ENCODE measurements at places on chromosomes 3 and 15. TPM values are rescaled to one million over a fixed set of nuclear protein-coding genes. Genes with fewer than 3 reads are reported as not detected.

DNA sequence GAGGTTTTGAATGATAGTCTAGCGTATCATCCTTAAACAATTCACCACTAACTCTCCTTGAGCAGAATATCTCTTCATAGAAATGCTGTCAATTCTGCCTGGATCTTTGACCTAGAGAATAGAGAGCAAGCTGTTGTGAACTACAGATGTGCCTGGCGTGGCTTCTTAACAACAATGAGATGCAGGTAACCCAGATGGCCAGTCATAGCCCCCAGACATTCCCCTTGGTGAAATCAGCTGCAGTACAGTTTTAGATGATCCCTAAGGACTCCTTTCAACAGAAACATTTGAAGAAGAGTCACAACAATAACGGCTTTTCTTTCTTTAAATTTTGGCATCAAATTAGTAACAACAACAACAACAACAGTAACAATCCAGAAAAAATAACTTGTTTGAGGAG, 1041.3 kb downstream of the ROBO1 start:
- peak; percentile 49 for DNase-seq

- peak; percentile 72 for DNase-seq
These were observed 15.6 kb downstream of the CPA3 start for GRCh38 chr3:148880681-148881080.

DNA sequence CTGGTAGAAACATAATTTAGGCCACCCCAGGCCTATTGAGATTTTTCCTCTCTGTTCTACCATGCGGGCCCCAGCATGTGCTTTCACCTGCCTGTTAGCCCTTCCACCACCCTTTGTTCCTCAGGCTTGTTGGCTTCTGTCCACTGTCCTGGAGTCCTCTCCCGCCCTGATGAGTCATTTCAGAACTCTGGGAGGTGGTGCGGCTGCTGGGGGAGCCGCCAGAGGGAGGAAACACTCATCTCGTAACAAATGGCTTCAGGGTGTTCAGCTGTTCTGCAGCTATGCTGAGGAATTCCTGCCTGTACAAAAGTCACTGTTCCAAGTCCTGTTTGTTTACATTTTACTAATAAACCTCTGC, 36.3 kb downstream of the LRTM1 start:
- no peak for DNase-seq

DNA sequence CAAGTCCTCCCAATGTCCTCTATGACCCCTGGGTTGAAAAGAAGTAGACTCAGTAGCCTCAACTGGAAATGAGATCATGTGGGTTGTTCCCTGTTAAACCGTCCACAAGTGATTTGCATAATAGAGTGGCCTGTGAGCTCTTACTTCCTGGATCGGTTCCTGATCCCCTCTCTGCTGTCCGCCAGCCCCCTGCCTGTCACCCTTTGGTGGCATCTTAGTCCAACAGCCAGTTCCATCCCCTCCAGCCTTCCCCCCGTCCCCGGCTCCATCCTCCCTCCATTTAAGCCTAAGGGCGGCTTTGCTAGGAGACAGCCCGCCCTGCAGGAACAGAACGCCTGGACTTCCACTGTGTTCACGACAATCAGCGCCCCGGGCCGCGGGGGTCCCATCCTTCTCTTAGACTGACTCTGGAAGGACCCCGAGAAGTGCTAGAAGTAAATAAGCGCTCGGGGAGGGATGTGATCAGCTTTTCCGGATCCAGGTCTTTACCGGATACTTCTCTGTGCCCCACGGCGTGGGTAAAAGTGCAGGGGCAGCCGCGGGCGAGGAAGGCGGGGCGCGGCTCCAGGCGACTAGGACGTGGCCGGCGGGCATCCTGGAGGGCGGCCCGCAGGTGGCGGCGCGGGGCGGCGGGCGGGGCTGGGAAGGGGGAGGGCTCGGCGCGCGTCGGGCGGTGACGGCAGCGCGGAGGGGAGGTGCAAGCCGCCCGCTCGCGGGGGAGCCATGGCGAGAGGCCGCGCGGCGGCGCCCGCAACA, 51.2 kb upstream of the ULK4 start:
- DNase-seq: peak; percentile 85

DNA sequence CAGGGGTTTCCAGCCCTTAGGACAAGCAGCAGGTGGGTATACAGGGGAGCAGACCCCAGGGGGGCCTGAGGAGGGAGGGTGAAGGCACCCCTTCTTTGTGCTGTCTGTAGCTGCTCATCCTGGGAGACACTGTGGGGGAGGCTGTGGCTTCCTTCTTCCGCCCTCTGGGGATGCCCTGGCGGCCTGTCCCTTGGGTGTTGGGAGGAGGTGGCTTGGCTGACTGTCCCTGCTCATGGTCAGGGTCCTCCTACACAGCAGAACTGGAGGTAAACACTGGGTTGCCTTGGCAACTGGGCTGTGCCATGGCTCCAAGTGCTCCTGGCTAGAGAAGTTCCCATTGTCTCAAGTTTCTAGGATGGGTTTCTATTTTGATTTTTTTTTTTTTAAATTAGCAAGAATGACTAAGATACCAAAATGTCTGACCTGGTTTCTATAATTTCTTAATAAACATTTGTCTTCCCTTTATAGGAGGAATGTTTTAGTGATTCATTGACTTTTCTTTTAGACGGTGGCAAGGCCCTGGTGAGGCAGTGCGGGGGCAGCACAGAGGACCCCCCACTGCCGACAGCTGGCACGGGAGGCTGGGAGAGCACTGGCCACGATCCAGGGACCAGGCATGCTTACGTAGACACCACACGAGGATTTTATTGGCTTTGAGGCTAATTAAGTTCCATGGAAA, 12.4 kb downstream of the KLF13 start:
- peak; percentile 52 for DNase-seq

DNA sequence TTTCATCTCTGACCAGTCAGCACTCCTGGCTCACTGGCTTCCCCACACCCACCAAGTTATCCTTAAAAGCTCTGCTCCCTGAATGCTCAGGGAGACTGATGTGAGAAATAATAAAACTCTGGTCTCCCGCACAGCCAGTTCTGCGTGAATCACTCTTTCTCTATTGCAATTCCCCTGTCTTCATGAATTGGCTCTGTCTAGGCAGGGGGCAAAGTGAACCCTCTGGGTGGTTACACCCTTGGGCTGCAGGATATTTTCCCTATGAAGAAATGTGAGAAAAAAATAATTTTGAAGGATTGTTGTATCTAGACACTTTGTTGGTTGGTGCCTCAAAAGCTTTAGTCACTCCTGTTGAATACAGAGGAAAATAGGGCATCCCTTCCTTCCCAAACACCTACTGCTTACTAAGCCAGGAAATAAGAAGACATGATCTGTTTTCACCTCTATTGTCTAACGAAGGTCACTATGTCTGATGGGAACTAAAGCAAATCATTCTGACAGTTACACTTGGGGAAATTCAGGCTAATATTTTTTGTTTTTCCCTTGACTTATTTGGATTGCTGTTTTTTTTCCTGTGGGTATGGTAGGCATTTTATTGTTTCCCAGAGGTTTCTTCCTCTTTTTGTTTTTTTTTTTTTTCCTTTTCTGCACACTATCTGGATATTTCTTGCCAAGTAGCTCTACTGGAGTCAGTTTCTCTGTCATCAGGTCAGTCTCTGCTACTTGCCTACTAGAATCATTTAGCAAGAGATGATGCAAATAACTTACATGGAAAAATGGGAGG, 15.3 kb upstream of the TNFSF10 start:
- DNase-seq: no peak

- no peak for DNase-seq
These were observed 304.5 kb upstream of the ROPN1 start for GRCh38 chr3:124296406-124296805.

DNA sequence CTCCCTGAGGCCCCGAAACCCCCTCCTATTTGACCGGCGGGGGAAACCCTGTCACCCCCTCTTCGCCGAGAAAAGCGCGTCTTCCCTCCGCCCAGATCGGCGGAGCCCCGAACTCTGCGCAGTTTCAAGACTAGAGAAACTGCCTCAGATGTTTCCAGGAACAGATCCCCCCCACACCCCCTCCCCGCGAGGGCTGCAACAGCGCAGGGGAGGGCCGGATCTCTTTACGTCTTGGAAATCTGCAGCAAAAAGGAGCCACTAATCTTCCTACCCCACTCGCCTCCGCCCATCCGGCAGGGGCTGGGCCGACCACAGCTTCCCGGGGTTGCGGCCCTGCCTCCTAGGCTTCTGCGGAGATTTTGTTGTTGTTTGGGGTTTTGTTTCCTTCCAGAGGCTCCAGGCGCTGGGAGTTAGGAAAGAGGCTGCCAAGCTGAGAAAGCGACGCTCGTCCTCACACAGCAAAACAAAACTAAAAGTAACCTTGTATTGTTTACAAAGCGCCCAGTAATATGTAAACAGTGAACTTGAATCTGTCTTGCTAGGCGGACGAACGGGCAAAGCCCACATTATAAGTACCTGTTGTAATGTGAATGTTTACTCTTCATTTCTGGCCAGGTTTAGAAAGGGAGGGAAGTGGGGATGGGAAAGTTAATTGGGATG, 2.2 kb downstream of the FOXB1 start:
- peak; percentile 94 for DNase-seq

- DNase-seq: no peak
These were observed 105.0 kb downstream of the LRRK1 start for GRCh38 chr15:101024073-101024695.

DNA sequence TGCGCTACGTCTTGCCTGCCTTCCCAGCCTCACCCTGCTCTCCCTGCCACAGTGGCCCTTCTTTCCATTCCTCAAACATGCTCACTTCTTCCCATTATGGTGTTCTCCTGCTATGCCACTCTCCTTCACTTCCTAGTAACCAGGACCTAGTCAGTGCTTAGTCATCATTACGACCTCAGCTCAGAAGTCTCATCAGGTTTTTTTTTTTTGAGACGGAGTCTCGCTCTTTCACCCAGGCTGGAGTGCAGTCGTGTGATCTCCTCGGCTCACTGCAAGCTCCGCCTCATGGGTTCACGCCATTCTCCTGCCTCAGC, 149.5 kb downstream of the GREM1 start:
- no peak for DNase-seq

- DNase-seq: no peak
These were observed 16.4 kb downstream of the ARRDC4 start for GRCh38 chr15:97976766-97977503.

DNA sequence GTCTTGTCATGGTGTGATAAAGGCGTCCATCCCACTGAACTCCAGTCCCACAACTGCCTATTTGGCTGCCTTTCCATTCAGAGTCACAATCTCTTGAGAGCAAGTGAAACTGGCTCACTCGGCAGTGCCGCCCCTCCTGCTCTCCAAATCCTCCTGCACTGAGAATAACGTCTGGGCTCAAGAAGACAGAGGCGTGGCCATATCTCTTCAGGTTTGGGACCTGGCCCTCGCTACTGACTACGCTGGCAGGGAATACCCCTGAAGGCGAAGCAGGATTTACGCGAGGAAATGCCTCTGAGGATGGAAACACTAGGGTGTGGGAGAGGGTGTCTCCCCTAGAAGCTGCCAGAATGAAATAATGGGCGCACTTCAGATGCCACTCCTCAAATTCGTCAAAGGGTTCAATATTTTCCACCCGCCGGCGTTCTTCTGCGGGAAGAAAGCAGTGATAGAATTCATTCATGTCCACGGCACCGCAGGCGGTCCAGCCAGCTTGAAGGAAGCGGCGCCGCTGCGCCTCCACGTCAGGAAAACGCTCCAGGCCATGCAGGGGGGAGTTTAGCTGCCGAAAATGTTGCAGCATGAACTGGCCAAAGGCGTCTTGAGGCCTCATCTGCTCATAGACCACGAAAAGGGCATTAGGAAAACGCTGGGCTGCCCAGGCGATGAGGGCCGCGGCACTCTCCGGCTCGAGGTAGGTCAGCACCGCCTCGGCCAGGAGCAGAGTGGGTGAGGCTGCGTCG, 985 bp downstream of the LCMT2 start:
- DNase-seq: peak; percentile 62

- DNase-seq: no peak
These were observed 89.2 kb downstream of the SEC22A start for GRCh38 chr3:123290962-123291361.

GRCh38 chr3:126202276-126202675, 21.9 kb upstream of the ALDH1L1 start:
- DNase-seq: no peak

GRCh38 chr3:136819731-136820679, 1.1 kb downstream of the SLC35G2 start:
- DNase-seq: peak; percentile 88

DNA sequence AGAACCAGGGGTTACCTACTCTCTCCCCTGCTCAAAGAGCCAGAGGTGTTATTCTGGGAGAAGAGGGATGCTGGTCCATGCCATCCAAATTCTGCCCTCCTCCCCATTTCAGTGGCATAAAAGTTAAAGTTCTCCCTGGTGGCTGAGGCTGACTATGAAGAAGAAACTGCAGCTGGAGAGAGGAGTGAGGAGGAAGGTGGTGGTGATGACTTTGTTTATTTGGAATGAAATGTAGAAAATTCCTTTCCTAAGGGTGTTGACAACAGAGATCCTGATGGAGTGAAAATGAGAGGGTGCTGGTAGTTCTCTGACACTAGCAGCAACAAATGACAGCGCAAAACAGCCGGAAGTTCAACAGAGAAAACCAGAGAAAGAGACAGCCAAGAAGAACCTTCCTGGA, 100.4 kb downstream of the PCCB start:
- no peak for DNase-seq

DNA sequence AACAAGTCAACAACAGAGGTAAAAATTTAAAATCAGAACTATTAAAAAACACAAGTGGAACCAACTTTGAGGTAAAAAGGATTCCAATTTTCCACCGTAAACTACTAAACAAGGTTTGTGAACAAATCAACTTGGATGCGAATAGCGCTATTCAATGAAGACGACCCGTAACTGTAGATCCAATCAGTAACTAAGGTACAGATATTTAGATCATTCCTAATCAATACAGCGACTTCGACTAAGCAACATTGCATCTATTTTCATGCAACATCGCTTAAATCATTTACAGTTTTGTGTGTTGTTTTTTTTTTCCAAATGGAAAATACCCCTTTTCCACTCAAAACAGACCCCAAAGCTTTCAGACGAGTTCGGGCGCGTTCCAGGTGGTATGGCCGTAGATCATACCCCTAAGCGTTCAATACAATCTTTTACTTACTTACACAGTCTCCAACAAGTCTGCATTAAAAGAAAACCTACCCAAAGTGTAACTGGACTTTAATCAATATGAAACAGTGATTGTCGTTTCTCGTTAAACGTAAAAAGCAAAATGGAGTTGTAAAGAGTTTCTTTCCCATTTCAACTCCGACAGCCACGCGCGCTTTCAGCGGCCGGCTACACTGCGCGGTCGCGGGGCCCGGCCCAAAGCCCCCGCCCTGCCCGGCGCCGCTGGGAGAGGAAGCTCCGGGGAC, 786 bp downstream of the RHOA start:
- no peak for DNase-seq

Gene ZNF385D
- total RNA-seq: 2.4 TPM

Gene SH2D7
- not detected for total RNA-seq

Gene TMCO5A
- not detected for total RNA-seq

Gene CLDN11
- total RNA-seq: 8.1 TPM

Gene GFM1
- 59.9 TPM for total RNA-seq

Gene LRRIQ4
- not detected for total RNA-seq

Gene WWTR1
- 31.1 TPM for total RNA-seq
